ENCODE measurements at places on chromosomes 4 and X.

DNA sequence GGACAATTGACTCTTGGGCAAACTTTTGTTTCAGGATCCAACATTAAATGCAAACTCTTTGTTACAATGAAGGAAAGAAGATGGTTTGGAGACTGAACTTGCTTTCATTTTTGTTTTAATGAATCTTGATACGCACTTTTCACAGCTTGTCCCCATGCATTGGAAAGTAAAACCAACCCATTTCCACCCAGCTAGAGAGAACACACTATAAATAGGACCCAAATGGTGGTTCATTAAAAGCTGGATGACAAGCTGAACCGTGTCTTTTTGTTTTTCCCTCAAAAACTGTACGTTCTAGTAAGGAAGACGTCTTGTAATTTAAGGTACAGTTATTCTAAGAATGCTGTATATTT is 95.3 kb upstream of the EGFL6 start:
- DNase-seq, result no peak

DNA sequence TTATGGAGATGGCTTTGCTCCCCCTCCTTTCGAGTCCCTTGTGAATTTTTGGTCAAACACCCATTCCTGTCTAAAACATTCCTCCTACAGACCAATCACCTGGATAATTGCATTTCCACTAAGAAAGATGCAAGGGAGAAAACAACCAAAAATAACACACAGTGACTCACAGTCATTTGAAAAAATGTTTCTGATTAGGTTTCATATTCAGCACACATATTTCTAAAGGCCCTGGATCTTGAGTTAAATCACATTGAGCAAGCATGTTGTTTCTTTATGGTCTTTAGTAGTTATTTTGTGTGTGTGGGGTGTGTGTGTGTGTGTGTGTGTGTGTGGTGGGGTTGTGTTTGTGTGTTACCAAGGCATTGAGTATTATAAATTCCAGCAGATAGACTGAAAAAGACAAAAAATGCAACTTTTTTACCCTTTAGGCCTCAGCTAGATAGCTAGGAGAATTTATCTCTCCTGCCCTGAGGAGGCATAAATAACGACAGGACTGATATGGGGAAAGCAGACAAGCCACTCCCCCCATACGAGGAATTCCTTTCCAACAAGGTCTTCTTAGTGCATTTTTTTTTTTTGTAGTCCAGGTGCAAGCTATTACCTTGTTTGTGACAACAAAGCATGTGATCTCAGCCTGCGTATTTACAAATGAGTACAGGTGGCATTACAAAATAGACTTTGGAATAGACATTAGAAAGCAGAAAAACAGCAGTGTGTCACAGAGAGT is 265.4 kb upstream of the ADGRL3 start:
- no peak for DNase-seq

GRCh38 chr4:84498935-84499623 is at the start of gene NKX6-1:
NKX6-1 (minus strand) TSS chr4:84499292; CDS start chr4:84498228, 1,064 bp downstream.
- DNase-seq, result no peak

GRCh38 chr4:150581641-150582051 is 305 bp upstream of the MAB21L2 start:
- DNase-seq, result no peak

DNA sequence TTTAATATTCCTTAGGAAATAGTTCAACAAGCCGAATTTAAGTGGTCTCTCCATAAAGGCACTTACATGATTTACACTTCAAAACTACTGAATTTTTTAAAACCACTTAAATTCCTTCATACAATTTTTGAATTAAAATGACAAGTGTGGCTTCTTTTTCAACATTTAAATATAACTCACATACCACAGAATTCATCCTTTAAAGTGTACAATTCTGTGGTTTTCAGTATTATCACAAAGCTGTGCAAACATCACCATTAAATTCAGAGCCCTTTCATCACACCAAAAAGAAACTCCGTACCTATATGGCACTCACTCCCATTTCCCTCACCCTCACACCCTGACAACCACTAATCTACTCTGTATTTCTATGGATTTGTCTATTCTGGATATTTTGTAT is 200.9 kb upstream of the MAB21L2 start:
- DNase-seq, result no peak

DNA sequence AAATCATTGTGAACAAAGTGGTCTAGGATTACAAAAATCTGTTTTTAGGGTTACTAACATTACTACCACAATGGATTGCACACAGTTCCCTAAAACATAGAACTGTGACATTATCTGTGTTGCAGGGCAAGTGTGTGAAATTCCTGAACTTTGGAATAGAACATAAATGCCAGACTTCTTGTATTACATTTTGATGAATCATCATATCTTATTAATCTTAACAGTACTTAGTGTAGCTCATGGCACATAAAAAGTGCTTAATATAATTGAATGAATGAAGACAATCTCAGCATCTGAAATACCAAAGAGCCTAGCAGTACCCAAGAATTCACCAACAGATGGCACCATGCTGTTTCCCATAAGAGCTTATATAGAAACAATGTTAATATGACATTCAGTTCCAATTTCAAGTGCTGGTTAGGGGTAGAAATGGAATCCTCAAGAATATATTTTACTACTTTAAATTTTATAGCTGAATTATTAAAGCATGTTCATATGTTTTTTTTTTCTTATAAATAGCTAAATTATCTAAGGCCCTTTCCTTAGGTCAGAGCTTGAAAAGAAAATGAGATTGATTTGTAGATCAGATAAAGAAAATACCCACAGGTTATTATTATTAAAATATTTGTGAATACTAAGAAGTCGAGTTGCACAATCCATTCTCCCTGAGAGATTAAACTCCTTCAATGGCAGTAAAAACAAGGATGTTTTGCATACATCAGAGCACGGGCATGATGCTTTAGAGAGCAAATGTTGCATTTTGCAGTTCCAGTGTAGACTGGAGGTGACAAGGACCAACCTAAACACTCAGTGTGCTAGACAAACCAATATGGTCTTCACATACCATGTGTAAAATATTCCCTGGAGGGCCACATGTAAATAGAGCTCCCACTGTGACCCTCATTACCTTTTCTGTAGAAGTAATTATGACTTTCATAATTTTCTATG is 25.7 kb upstream of the SHISA3 start:
- DNase-seq, result no peak

- DNase-seq, result no peak
Measured at GRCh38 chr4:121477480-121477879, 96.7 kb upstream of the QRFPR start.

DNA sequence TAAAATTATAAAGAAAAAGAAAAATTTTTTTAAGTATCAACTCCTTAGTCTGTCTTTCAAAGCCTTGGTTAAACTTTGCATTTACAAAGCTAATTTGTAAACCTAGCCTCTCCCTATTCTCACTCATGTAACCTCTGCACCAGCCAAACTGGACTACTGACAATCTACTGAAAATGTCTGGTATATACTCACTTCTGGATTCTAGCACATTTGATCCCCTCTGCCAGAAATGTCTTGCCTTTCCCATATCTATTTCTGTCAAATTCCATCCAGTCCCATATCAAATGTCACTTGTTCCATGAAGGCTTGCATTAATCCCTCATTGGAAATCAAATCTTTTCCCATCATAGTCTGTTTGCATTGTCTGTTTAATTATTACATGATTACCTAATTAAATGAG is 105.8 kb upstream of the KLHL13 start:
- no peak for DNase-seq

DNA sequence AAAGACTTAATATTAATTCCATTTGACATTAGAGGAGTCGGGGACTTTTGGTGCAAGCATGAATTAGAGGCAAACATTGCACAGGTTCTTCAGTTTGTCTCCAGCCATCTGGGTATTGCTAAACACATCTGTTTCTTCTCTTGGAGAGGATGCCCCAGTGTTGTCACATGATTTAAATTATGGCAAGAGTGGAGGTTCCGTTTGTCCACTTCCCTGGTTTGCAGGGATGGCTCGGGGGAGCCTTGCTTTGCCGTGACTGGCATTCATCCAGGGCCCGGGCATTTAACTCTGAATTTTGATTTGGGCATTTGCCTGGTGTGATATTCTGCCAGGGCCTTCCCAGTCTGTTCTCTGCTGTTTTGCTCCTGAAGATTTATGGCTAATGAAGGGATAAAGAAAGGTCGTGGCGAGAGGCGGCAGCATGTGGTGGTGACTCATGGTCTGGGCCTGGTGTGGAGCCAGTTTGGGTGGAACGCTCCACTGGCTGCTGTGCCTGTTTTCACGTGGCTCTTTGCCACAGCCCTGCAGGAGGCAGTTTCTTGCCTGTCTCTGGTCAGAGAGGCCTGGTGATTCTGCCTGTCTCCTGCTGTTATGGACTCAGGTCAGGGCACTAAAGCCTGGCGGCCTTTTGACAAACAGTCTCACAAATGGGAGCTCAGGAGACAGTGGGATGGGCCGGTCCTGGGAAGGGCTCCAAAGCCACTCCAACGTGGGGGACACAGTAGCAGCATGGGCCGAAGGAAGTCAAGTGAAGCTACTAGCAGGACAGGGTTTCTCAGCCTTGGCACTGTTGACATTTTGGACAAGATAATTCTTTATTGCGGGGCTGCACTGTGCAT is 99.4 kb upstream of the PGRMC2 start:
- DNase-seq, result no peak

- no peak for DNase-seq
Measured at GRCh38 chrX:108022491-108023089, 22.3 kb upstream of the VSIG1 start.

GRCh38 chr4:7144374-7145290 is 47.7 kb upstream of the SORCS2 start:
- no peak for DNase-seq

DNA sequence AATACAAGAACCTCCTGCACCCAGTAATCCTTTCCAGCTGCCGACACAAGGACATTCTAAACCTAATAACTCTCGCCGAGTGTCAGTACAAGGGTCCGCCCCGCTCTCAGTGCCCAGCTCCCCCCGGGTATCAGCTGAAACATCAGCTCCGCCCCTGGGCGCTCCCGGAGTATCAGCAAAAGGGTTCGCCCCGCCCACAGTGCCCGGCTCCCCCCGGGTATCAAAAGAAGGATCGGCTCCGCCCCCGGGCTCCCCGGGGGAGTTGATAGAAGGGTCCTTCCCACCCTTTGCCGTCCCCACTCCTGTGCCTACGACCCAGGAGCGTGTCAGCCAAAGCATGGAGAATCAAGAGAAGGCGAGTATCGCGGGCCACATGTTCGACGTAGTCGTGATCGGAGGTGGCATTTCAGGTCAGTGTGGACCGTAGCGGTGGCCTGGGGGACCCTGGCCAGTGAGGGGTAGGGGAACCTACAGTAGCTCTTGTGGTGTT is at the start of gene MAOA:
TSS of gene MAOA (plus strand) at position 295 of the 490 bp plus-strand sequence. CDS start at position 338, 43 bp downstream.
- peak; percentile 8 for DNase-seq

GRCh38 chr4:18242919-18243693 is 221.6 kb upstream of the LCORL start:
- DNase-seq, result no peak

DNA sequence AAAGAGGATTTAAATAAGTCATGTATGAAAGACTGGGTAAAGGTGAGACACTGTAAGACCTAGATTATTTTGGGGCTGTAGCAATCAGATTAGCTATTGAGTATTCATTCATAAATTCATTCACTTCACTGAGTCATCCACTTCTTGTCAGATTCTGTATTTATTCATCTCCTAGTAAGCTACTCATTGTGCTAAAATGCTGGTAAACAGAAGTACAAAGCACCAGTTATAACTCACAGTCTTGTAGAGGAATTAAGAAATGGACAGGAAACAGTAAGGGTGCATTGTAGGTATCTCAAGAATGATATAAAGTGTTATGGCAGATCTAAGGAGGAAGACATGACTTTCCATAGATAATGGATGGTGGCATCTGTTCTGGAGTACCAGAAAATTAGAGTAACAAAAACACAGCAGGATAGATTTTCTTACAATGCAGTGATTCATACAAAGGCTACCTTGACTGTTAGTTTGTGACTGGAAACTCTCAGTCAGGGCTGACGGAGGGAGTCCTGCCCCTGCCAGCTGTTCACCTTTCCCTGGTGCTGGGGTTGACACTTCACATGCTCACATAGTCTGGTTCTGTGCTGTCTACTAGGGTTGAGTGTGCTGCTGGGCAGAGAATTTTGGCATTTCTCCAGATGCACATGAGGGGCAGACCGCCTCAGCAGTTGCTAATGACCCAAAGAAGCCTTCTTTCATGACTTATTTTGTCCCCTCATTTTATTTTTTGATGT is 26.5 kb upstream of the HAND2 start:
- no peak for DNase-seq

- no peak for DNase-seq
Measured at GRCh38 chrX:118182025-118182424, 65.4 kb upstream of the KLHL13 start.

GRCh38 chrX:526295-527224 is 104.0 kb upstream of the SHOX start:
- no peak for DNase-seq

GRCh38 chr4:7358100-7358735 is 76.5 kb downstream of the PSAPL1 start:
- DNase-seq, result no peak

GRCh38 chr4:151690876-151691275 is 69.9 kb downstream of the GATB start:
- no peak for DNase-seq

GRCh38 chr4:187016101-187016500 is 292.4 kb upstream of the FAT1 start:
- no peak for DNase-seq

GRCh38 chr4:53706422-53707032 is 115.2 kb upstream of the LNX1 start:
- DNase-seq, result no peak

DNA sequence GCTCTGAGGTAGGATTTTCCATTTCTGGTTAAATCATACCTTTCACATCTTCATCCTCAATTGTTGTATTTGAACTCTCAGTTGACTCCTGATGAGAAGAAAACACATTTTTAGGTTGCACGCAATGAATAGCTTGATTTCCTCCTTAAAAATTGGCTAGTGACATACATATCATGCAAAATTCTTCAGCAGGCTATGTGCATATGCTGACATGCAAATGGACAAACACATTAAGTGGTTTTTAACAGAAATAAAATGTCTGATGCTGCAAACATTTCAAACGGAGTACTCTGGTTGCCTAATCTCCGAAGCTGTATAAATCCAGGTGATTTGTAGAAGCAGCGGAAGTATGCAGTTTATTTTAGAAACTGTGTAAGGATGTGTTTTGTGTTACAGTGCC is 261.1 kb downstream of the CAMK2D start:
- no peak for DNase-seq

DNA sequence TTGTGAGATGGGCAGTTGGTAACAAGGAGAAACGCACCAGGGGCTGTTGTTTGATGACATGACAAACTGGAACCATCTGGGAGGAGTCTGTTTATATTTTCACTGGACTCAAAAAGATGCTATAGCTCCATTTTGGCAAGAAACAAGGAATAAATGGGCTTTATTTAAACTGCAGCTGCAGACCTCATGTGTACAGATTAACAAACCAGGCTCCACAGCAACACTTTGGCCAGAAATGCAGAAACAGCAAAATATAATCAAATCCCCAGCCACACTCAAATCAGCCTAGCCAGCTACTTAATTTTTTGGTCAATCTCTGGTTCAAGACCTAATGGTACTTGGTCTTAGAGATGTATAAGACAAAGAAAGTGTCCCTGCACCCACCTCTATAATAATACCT is 52.7 kb downstream of the ASB9 start:
- DNase-seq, result no peak

All from activated CD8-positive, alpha-beta memory T cell treated with anti-CD3 and anti-CD28 coated beads for 4 hours (primary cell).